ENCODE measurements at places on chromosomes 3 and 15.

DNA sequence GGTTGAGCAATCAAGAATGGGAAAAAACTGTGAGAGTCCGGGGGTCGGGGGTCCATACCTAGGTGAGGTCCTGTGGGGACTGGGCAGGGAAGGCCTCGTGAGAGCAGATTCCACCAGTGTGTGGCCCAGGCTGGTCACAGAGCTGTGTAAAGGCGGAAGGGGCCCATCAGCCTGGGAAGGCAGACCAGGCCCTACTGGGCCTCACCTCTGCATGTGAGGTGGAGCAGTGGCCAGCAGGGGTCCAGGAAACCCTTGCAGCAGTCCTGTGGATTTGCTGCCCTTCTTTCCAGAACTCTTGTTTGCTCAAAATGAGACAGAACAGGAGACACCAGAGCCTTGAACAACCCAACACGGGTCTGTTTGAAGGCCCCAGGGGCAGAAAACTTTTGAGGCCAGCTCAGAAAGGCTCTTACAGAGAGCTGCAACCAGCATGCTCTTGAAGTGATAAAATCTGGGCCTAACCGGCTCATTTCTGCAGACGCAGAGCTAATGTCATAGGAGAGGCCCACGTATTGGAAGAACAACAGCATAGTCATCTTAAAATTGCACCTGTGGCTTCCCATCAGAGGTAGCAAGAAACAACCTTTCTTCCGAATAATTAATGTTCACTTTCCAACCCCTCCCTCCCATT, 30.3 kb upstream of the HHATL start:
- DNase-seq: no peak

GRCh38 chr3:133366921-133367320, 32.9 kb upstream of the BFSP2 start:
- DNase-seq: no peak

DNA sequence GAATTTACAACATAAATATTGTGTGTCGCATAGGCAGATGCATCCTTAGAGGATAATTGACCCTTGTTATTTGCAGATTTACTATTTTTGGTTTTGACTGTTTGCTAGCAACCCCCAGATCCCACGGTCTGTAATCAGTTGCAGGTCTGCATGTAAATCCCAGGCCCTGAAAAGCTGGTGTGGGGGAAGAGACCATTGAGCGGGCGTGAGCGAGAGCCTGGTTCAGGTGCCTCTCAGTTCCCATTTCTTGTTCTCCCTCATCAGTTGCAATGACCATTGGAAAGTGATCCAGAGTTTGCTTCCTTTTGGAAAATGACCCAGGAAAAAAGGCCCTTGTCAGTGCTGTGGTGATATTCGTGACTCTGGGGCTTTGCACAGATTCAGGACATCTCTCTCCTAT, 238.9 kb downstream of the UACA start:
- no peak for DNase-seq

DNA sequence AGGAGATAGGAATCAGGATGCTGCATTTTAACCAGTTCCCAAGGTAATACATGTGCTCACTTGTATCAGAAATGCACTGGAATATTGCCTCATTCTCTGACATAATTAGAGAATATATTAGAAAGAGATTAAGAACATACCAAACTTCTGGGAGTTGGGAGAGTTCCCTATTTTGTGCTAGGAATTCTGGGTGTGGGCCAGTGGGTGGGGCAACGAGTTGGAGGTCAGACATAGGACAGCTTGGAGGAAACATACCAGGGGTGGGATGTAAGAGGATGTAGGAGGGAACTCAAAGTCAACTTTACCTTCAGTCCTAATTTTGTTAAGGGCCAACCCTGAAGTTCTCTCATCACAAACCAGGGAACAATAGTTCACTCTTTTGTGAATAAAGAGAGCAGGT, 83.6 kb downstream of the SLC7A14 start:
- no peak for DNase-seq

DNA sequence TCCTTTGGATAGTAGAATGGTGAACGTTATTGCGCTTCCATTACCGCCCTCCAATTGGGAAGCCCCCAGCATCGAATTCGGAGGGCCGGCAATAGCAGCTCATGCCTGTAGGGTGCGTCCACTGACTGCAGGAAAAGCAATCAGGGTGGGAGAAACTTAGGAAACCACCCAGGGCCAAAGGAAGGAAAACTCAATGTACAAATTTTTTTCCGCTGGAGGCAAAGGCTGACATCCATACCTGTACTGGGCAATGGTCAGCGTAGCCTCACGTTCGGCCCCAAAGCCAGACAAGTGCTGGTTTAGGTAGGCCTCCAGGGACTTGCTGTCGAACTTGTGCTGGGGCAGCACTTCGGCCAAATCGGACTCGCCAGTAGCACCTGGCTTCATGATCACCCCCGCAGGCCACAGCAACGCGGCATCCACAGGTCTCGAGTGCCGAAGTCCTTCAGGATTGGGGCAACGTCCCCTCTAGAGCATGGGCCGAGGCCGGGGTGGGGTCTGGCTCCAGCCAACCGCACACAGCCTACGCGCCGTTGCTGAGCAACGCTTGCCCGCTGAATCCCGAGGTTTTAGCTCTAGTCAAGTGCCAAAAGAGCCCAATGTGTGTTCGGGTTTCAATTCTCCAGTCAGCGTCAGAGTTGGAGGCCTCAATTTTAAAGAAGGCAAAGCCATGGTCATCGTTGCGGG, at the start of gene ACAD11:
ACAD11 (minus strand) TSS at position 445 of the 687 bp plus-strand sequence; CDS start at position 387, 58 bp downstream.
- peak; percentile 78 for DNase-seq

DNA sequence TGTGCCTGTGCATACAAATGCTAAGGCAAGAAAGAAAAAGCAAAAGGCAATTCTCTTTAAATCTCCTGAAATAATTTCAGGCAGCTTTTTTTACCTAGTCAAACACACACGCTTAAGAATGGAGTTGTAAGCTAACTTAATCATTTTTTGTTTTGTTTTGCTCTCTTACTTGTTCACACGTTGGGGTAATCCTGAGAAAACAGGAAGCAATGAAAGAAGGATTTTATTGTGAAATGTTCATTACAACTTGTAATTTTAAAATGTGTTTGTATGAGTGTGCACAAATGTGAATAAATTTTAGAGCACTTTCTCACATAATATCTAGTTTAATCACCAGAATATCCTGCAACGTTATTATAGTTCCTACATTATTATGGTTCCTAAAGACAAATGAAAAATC, 263.8 kb downstream of the LPP start:
- DNase-seq: no peak

DNA sequence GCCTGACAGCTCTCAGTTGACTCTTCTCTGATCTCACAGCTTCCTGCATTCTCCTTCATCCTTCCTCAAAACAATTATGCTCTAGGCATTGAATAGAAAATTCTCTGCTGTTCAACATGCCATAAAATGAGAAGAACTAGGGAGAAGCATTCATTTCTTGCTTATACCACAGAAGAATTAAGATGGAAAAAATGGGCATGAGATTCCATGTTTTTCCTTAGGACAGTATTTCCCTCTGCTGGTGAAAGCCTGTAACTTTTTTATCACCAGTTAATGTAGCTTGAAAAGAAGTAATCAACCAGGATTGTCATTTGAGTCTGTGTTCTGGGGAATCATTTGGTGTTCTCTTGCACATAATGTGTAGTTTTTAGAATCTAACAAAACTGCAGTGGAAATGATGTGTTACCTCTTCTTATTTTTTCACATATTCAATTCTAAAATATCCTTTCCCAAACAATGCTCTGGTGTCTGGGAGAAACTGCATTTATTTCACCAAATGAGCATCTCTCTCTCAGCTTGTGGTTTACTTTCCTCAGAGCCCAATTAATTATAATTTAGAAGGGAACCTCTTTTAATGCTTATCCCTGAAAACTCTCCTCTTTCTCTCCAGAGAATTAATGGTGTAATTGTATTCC, 92.8 kb upstream of the DCBLD2 start:
- no peak for DNase-seq

- no peak for DNase-seq
Observed at GRCh38 chr3:53199834-53200233, 38.8 kb downstream of the PRKCD start.

DNA sequence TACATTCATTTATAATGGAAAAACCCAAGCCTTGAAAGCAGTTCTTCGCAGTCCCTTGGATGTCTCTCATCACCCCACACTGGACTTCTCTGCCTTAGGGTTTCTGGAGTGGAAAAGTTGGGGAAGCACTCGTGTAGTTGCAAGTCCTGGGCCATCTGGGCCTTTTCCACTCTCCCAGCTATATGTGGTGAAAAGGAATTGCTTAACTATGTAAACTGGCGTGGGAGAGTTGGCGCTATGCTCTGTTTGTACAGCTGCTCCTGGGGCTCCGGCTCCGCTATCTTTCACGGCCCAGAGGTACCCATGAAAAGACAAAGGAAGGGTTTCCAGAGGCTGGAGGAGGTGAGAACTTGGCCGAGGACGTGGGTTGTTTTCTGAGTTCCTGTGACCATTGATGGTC, 81.1 kb upstream of the MYZAP start:
- no peak for DNase-seq

DNA sequence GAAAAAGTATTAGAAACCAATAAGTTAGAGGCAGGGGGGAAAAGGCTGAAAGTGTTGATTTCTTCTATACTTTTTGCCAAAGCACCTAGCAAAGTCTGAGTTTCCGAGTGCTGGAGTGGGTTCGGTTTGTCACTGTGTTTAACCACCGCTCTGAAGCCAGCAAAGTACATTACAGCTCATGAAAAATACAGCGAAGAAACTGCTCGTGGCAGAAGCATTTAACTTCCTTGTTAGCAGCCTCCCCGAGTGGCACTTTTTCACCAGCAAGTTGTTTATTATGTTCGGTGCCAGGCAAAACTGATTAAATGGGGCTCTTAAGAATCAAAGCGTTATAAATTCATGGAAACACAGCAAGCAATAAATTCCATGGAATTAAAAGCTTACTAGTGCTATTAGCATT, 313.6 kb downstream of the FOXP1 start:
- DNase-seq: no peak

GRCh38 chr3:98602078-98602678, 8.8 kb upstream of the CPOX start:
- peak; percentile 50 for DNase-seq

GRCh38 chr15:33671456-33671855, 296.8 kb upstream of the CHRM5 start:
- DNase-seq: no peak

DNA sequence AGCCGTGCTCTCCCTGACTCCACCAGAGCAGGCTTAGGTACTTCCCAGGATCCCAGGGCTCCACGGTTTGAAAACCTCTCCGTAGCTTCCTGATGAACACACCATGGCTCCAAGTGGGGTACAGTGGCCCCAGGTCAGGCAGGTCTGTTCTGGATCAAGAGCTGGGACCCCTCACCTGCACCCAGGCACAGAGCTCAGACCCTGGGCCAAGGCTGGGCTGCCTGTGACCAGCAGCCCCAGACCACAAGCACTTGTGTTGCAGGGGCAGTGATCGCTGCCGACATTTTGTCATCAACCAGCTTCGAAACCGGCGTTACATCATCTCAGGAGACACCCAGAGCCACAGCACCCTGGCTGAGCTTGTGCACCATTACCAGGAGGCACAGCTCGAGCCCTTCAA, 5.3 kb downstream of the SH2D7 start:
- no peak for DNase-seq

DNA sequence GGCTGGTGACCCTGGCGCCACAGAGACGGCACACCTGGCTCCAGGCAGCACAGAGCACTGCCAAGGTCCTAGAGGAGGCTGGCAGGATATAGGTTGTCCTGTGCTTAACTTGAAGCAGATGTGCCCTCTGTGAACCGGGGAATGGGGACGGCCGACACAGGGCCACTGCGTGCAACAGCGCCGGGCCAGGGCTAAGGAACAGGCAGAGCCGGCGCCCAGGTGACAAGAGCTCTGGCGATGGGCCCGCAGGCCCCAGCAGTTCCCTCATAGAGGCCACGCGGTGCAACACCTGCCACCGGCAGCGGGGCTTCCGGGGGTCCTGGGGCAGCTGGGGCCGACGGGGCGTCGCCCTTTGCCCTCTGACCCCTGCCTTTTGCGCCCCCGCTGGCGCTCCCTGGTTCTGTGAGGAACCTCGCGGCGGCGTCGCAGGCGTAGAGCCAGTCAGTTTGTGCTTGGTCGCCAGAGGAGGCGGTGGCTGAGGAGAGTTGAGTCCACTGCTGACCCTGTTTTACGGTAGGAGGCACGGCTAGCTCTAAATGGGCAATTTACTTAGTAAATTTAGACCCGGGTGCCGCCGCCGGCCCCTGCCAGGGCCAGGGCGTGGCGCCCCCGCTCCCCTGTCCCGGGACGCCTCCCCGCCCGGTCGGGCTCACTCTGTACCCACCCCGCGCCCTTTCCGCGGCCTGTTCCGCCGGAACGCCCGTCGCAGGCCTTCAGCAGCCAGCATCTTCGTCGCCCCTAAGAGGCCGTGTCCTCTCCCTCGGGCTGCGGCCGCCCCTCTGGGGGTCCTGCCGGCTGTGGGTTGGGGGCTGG, at the start of gene NPAP1:
NPAP1 (plus strand) TSS at position 444 of the 813 bp plus-strand sequence; CDS start at position 537, 93 bp downstream.
- no peak for DNase-seq

DNA sequence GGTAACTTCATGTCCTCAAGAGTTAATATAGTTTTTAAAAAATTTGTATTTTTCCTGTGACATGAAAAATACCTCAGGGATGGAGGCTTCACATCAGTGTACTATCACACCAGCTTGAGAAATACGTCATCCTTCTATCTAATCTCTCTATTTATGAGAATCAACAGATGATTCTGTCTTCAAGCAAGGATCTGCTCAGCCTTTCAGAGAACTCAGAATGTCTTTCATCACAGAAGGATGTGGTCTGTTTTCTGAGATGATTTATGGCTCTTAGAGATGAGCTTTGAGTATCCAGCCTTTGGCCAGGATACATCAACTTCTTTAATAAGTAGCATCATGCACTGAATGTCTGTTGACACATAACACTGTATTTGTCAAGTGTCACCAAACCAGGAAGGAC, 193.9 kb downstream of the DTWD1 start:
- DNase-seq: no peak

All from BE2C (cell line).